DND-41 (cell line): ENCODE measurements at places on chromosomes 12 and 14.

DNA sequence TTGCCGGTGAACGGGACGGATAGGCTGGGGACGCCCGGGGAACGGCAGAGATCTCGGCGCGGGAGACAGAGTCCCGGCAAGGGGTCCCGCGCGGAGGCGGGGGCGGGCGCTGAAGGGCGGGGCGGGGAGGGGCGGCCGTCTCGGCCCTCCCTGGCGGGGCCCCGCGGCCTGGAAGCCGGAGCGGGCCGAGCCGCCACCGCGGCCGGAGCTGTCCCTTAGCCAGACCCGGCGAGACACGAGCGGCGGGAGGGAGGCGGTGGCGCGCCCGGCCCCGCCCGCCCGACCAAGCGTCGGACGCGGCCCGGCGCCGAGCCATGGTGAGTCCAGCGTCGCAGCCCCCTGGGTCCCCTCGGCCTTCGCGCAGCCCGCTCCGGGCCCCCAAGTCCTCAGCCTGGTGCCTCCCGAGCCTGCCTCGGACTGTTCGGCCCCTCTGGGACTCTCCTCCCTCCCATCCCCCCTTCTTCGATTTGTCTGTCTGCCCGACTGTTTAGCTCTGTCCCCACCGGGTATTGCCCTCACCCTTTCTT is at the start of gene ARHGEF40:
Gene ARHGEF40 (plus strand): TSS at position 222 of the 527 bp plus-strand sequence. CDS start 93 bp downstream, at position 315.
- DNase-seq, result no peak

GRCh38 chr12:114272071-114272470 is 133.9 kb downstream of the TBX5 start:
- DNase-seq, result no peak

DNA sequence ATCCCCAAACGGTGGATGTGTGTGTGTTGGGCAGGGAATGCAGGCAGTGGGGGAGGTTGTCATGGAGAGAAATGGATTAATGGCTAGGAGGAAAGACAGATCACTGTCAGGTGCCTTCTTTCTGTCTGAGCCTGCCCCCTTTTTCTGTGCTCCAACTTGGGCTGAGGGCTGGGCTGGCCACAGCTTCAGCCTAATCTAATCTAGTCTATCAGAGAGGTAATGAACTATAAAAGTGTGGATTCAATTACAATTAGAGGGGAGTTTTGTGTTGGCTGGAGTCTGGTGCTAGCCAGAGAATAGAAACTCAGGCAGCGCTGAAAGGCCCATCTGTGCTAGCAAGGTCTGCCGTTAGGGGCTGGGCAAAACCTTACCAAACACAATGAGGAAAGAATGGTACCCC is 41.2 kb downstream of the NEUROD4 start:
- no peak for DNase-seq

DNA sequence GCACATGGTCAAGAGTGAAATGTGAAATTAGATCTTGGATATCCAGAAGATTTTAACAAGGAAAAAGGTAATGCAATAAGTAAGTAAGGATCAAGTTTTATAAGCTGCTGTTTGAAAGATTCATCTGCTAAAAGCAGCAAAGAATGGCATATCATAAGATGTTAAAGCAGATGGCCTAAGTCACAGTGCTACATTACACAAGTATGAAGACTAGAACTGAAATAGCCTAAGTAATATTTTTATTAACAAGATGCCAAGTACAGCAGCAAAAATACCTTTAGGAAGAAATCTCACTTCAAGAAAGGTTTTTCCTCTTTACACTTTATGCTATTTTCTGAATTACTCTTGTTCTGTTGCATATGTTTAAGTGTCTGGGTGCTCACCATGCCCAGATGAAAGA is 414.1 kb downstream of the MDGA2 start:
- DNase-seq, result no peak

- no peak for DNase-seq
Observed at GRCh38 chr12:112389228-112389627, 7.0 kb upstream of the HECTD4 start.

GRCh38 chr14:53740570-53740969 is 216.1 kb downstream of the BMP4 start:
- DNase-seq, result no peak

- no peak for DNase-seq
Observed at GRCh38 chr12:104272938-104273337, 30.6 kb upstream of the EID3 start.

- DNase-seq, result no peak
Observed at GRCh38 chr14:89014569-89014850, 190.1 kb downstream of the TTC8 start.

DNA sequence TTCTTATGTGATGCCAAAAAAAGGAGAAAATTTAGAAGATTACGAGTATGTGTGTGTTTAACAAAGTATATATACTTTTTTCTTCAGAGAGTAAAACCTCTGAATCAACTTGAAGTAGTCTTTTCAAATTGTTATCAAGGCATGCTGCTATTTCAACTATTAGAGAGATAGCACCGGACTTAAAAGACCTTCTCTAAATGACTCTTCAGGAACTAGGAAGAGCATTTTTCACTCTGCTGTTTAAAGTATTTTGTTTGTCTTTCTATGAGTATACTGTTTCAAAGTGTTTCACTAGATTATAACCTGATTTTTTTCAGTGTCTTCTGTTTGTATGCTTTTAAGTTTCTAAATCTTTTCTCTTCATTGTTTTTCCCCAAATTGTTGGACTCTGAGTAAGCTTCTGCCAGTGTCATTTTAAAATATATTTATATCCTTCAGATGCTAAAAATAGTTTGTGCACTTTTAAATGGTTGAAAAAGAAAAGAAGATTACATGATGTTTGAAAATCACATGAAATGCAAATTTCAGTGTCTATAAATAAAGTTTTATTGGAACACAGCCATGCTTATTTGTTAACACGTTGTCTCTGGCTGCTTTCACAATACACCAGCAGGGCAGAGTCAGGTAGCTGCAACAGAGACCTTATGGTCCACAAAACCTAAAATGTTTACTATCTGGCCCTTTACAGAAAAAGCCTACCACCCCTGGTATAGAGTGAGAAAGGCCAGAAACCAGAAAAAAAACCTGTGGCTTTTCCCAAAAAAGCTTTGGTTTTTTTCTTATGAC is 21.3 kb downstream of the CRADD start:
- no peak for DNase-seq

- DNase-seq, result no peak
Observed at GRCh38 chr12:240566-240965, 22.1 kb downstream of the SLC6A13 start.

DNA sequence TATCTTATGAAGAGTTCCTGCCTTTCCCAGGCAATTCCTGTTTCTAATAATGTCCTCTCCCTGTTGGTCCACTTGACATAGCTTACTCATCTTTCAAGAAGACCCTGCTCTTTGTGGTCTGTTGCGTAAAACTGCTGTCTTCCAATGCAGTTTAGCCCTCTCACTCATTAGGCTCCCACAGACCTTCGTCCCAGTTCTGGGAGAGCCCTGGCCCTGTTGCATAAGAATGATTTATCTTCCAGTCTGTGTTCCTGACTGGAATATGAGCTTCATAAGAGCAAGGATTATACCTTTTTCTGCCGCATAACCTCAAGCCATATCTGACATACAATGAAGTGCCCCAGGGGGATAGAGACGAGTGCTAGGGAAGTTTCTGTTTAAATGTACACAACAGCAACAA is 365.9 kb upstream of the NOVA1 start:
- no peak for DNase-seq

DNA sequence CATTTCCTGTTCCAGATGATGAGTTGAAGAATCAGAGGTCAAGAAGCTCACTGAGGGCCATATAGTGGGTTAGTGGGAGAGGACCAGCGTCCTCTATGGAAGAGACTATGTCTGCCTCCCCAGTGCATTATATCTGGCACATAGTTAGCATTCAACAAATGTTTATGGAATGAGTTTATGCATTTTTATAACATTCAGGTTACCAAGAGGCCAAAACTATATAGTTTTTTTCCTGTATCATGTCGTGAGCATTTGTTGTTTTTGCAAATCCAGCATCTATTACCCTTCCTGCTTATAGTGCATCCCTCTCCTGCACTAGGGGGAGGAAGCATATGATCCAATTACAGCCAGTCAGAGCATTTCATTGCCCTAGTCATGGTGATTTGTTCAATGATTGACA is 60.6 kb downstream of the SUDS3 start:
- no peak for DNase-seq

GRCh38 chr12:57452181-57452936 is 2.7 kb upstream of the INHBE start:
- no peak for DNase-seq

DNA sequence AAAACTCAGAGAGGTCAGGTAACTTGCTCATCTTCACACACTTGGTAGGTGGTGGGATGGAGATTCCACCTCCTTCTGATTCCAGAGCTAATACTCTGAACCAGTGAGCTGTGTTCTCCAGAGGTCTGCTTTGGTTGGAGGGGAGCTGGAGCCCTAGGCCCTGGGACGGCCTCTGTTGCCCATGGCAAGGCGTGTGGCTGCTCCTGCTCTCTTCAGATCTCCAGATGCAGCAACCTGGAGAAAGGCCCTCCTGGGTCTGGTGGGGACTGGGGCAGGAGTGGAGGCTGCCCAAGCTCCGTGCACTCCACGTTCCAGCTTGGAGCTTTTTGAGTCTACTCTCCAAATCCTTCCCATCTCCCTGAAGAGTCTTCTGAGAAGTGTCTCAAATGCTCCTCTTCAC is 10.7 kb downstream of the CCND2 start:
- no peak for DNase-seq

DNA sequence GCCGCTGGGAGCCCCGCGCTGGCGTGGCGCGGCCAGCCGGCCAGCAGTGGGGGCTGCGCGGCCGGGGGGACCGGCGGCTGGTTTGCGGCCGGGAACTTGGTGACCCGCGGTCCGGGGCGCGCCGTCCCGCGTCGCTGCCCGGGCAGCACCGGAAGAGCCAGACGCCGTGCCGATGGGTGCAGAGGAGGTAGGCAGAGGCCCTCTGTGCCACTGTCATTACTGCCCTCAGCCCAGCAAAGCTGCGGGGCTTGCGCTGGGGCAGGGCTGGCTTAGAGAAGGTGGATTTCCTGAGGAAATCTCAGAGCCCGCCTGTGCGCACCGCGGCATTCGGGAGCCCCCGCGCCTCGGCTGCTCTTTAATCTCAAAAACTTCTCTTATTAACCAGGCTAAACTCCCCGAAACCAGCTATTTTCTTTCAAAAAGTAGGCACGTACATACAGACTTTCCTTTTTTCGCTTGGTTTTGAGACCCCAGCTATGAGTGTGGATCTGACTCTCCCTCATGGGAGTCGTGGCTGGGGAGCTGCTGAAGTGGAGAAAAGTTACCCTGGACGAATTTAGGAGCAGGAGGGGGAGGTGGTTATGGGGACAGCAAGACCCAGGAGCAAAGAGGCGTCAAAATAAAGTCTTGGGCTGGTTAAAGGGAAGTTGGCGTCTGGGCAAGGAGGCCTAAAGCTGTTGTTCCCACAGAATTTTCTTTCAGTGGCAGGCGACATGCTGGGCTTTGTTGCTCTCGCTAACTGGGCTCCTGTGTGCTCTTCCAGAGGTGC is 802 bp downstream of the SUSD6 start:
- DNase-seq, result peak; percentile 51

- peak; percentile 35 for DNase-seq
Observed at GRCh38 chr14:100587086-100587762, at the start of gene BEGAIN. Gene BEGAIN, minus strand, starts transcription at chr14:100587417. Its CDS starts 127 bp downstream, at chr14:100587290.

DNA sequence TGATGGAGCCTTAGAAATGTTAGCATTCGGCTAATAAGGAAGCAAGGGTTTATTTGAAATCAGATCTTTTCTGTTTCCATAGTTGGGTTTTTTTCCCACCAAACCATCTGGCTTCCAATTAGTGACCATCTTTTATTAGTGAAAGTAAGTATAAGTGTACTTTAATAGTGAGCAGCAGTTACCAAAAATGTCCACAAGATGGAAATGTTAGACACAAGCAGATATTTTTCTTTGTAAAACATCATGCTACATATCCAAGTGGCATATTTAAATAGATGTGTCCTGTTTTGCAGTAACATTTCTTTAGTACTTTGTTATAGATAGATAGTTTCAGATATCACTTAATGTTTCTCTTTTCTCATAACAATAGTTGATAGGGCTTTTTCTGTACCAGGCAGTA is 28.8 kb downstream of the YEATS4 start:
- DNase-seq, result no peak

DNA sequence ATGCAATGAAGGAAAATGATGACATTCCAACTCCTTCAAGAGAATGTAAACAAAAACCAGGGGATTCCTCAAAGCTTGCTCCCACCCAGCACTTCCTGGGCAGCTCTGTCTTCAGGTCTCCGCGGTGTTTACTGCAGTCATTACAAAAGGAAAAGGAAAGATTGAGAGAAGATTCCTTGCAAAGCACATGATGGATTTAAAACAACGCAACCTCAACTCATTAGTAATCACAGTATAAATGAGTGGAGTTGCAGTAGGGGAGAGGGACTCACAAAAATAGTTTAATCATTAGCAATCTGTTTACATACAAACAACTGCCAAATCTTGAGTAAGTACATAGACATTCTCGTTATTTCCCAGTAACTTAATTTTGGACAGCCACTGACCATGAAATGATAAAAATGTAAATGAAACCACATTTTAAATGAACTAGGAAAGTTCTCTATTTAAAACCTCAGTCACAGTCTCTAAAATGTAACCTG is 49.7 kb upstream of the OVCH1 start:
- DNase-seq, result no peak

GRCh38 chr12:23140710-23141109 is 515.7 kb downstream of the ETNK1 start:
- DNase-seq, result no peak

- no peak for DNase-seq
Observed at GRCh38 chr14:62301911-62302310, 539.7 kb downstream of the SNAPC1 start.

GRCh38 chr14:65606460-65606859 is 193.9 kb downstream of the FUT8 start:
- DNase-seq, result no peak

DNA sequence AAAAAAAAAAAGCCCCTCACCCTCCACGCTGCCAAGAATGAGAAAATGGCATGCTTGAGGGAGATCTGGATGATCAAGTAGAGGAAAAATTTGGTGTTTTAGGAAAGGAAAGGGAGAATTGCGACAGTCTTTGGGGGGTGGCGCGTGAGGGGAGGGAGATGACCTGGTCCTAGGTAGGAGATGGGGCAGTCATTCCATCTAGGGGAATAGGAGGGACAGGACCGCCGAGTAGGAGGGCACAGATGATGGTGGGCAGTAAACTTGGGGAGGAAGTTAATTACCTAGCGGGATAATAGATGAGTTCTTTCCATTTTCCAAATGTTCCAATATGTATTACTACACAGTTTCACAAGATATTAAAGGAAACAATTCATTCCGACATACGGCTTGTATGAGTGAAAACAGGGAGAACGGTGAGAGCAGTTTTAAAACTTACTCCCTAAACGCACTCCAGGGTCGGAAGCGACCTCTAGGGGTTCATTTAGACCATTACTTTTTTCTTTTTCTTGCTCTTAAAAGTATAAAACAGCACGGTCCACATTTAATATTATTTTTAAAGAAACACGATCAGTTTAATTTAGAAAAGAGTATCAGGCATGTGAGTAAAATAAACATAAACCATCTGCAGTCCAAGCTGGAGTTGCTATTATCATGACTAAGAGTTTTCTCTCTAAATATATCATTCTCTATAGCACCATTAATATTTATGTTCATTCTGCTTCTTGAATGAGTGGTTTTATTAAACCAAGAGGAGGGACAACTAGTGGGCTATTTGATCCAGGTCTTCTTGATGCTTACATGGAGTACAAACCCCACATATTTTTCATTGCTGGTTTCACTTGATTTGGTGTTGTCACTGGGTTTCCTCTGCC is 3.0 kb upstream of the FNTB start:
- peak; percentile 47 for DNase-seq

GRCh38 chr14:103856607-103857006 is 9.2 kb upstream of the PPP1R13B start:
- DNase-seq, result no peak
